ENCODE measurements at places on chromosomes 13 and 19. TPM values are rescaled to one million over a fixed set of nuclear protein-coding genes. Genes with fewer than 3 reads are reported as not detected.

GRCh38 chr13:106117035-106117434, 418.4 kb downstream of the EFNB2 start:
- DNase-seq: no peak
- no peaks in the 10 kb centered on the region for H3K27me3 ChIP-seq
- H3K27ac ChIP-seq: no peak overlapping the region
- no peaks in the 10 kb centered on the region for H3K36me3 ChIP-seq
- no peaks in the 10 kb centered on the region for H3K4me1 ChIP-seq

- peaks cover 6% of the 10 kb centered on the region for H3K4me1 ChIP-seq
- H3K27me3 ChIP-seq: peaks cover 23% of the 10 kb centered on the region
- no peak for DNase-seq
- H3K36me3 ChIP-seq: no peaks in the 10 kb centered on the region
- H3K4me3 ChIP-seq: no peak overlapping the region
- H3K27ac ChIP-seq: no peak overlapping the region
Measured at GRCh38 chr13:25291691-25292090, 4.4 kb upstream of the MTMR6 start.

- no peaks in the 10 kb centered on the region for H3K27me3 ChIP-seq
- H3K27ac ChIP-seq: peak overlapping the region; percentile 51
- H3K4me3 ChIP-seq: peak overlapping the region; percentile 86
- DNase-seq: peak; percentile 83
Measured at GRCh38 chr19:18021121-18021755, 13.3 kb downstream of the ARRDC2 start.

GRCh38 chr19:15902254-15902653, 4.4 kb upstream of the CYP4F2 start:
- peaks cover 10% of the 10 kb centered on the region for H3K4me1 ChIP-seq
- H3K27me3 ChIP-seq: peaks cover 21% of the 10 kb centered on the region
- H3K27ac ChIP-seq: no peak overlapping the region
- H3K36me3 ChIP-seq: peaks cover 1% of the 10 kb centered on the region
- no peak overlapping the region for H3K4me3 ChIP-seq

LILRB5 gene
- total RNA-seq: 0.12 TPM

- H3K4me1 ChIP-seq: no peaks in the 10 kb centered on the region
- no peak overlapping the region for H3K27ac ChIP-seq
- H3K36me3 ChIP-seq: no peaks in the 10 kb centered on the region
- no peak for DNase-seq
- H3K4me3 ChIP-seq: no peak overlapping the region
Measured at GRCh38 chr13:101474419-101474957, 22.0 kb downstream of the ITGBL1 start.

DNA sequence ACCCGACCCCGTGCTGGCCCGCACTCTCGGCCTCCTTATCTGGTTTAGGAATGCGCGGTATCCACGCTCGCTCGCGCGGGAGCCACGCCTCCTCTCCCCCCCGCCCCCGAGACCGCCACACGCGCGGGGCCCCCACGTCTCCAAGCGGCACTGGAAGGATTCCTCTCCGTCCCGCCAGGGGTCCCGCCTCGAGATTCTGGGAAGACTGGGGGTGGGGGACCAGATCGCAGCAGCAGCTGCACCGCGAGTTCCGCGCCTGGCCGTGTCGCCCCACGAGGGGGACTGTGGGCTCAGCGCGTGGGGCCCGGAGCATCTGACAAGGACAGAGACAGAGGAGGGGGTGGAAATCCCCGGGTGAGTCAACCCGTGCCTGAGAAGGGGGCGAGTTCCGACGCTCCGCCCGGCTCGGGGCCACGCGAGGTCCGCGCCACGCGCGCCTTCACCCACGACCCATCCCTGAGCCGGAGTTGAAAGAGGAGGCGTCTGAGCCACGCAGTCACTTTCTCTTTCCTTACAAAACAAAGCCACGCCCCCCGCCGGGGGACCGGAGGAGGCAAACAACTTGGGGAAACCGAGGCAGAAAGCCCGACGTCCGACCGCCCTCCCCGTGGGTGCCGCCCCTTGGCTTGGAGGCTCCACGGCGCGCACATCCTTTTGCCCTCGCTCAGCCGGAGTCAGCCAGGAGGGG, 814 bp downstream of the S1PR2 start:
- no peaks in the 10 kb centered on the region for H3K36me3 ChIP-seq
- peak; percentile 69 for DNase-seq
- peak overlapping the region; percentile 42 for H3K27ac ChIP-seq
- H3K27me3 ChIP-seq: no peaks in the 10 kb centered on the region
- H3K4me1 ChIP-seq: peaks cover 21% of the 10 kb centered on the region
- peak overlapping the region; percentile 93 for H3K4me3 ChIP-seq

GRCh38 chr19:7445104-7445503, 43.7 kb downstream of the PEX11G start:
- H3K4me1 ChIP-seq: no peaks in the 10 kb centered on the region
- H3K27ac ChIP-seq: no peak overlapping the region
- no peak overlapping the region for H3K4me3 ChIP-seq

- no peak overlapping the region for H3K27ac ChIP-seq
- no peak overlapping the region for H3K4me3 ChIP-seq
- peaks cover 14% of the 10 kb centered on the region for H3K36me3 ChIP-seq
- H3K27me3 ChIP-seq: no peaks in the 10 kb centered on the region
- no peak for DNase-seq
Measured at GRCh38 chr19:46384396-46384795, 29.0 kb downstream of the CCDC8 start.

DNA sequence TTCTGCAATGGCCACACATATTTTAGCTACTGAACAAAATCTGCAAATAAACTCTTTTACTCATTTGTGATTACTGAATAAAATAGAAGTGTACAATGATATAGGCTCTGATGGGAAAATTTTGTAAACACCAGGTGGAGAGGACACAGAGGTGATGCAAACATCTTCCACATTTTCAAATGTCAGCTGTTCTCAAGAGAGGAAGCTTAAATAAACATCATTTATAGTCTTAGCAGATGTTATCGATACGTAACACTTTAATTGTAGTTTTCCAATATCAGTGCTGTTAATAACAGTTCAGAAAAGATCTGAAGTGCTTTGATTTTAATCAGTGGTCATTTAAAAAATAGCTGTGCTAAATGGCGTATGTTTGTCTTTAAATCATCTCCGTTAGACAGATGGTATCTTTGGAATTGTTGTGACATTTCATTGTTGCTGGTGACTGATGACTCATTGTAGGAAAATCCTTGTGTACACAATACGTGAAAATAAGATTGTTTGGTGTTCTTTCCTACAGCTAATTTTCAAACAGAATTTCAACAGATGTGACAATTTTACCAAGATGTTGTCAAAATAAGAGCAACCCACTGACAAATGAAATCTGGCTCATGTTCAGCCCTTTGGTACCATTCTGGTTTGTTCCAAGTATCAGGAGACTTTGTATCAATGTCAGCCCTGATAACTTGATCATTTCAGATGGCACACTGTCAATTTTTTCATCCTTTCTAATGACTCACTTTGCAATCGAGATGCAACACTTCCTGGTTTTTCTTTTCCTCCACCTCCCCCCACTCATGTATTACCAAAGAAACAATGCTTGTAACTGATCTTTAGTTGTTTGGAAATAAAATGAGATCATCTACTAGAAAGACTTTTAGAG, 516.0 kb downstream of the DCT start:
- no peak overlapping the region for H3K27ac ChIP-seq
- no peak overlapping the region for H3K4me3 ChIP-seq
- peaks cover 5% of the 10 kb centered on the region for H3K27me3 ChIP-seq
- no peaks in the 10 kb centered on the region for H3K4me1 ChIP-seq
- DNase-seq: no peak

GRCh38 chr19:45136507-45137178, 24.1 kb downstream of the NKPD1 start:
- H3K27ac ChIP-seq: no peak overlapping the region
- no peak overlapping the region for H3K4me3 ChIP-seq
- no peaks in the 10 kb centered on the region for H3K36me3 ChIP-seq
- no peaks in the 10 kb centered on the region for H3K4me1 ChIP-seq
- no peak for DNase-seq

ZNF534 gene
- not detected for total RNA-seq

GRCh38 chr19:55369653-55370304, 484 bp downstream of the IL11 start:
- peak; percentile 49 for DNase-seq
- H3K27me3 ChIP-seq: peaks cover 36% of the 10 kb centered on the region
- no peak overlapping the region for H3K27ac ChIP-seq

- H3K27me3 ChIP-seq: no peaks in the 10 kb centered on the region
- no peak for DNase-seq
- no peaks in the 10 kb centered on the region for H3K36me3 ChIP-seq
- H3K27ac ChIP-seq: no peak overlapping the region
- no peaks in the 10 kb centered on the region for H3K4me1 ChIP-seq
- no peak overlapping the region for H3K4me3 ChIP-seq
Measured at GRCh38 chr13:101868585-101869469, 416.4 kb downstream of the ITGBL1 start.

SLC27A5 gene
- 12.8 TPM for total RNA-seq

DNA sequence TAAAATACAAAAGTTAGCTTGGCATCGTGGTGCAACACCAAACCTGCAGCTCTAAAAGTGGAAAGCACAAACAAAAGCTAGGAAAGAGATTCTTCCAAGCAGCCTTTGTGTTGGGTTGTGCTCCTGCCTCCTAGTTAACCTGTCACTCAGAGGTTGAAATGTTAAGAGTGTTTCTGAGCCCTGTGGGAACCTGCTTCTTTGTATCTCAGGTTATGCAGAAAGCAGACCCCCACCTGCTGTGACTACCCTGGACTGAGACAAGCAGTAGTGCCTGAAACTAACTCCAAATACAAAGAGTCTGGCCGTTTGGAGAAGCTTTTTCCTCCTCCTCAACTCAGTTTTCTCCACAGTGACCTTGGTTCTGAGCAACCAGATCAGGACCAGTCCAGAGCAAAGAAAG, 158.4 kb upstream of the CSNK1A1L start:
- H3K4me3 ChIP-seq: no peak overlapping the region
- no peaks in the 10 kb centered on the region for H3K4me1 ChIP-seq
- DNase-seq: no peak
- H3K36me3 ChIP-seq: no peaks in the 10 kb centered on the region
- no peaks in the 10 kb centered on the region for H3K27me3 ChIP-seq

- H3K27me3 ChIP-seq: peaks cover 13% of the 10 kb centered on the region
- no peak overlapping the region for H3K4me3 ChIP-seq
- no peak overlapping the region for H3K27ac ChIP-seq
- no peaks in the 10 kb centered on the region for H3K36me3 ChIP-seq
- H3K4me1 ChIP-seq: no peaks in the 10 kb centered on the region
Measured at GRCh38 chr19:31255174-31255799, 93.9 kb downstream of the TSHZ3 start.

- no peaks in the 10 kb centered on the region for H3K36me3 ChIP-seq
- H3K4me3 ChIP-seq: no peak overlapping the region
- H3K27ac ChIP-seq: no peak overlapping the region
- DNase-seq: no peak
Measured at GRCh38 chr13:27493981-27494380, 43.6 kb upstream of the MTIF3 start.

- no peaks in the 10 kb centered on the region for H3K4me1 ChIP-seq
- no peaks in the 10 kb centered on the region for H3K36me3 ChIP-seq
- no peak overlapping the region for H3K4me3 ChIP-seq
- DNase-seq: no peak
- H3K27me3 ChIP-seq: peaks cover 19% of the 10 kb centered on the region
- H3K27ac ChIP-seq: no peak overlapping the region
Measured at GRCh38 chr13:39272994-39273393, 234.7 kb downstream of the NHLRC3 start.

DNA sequence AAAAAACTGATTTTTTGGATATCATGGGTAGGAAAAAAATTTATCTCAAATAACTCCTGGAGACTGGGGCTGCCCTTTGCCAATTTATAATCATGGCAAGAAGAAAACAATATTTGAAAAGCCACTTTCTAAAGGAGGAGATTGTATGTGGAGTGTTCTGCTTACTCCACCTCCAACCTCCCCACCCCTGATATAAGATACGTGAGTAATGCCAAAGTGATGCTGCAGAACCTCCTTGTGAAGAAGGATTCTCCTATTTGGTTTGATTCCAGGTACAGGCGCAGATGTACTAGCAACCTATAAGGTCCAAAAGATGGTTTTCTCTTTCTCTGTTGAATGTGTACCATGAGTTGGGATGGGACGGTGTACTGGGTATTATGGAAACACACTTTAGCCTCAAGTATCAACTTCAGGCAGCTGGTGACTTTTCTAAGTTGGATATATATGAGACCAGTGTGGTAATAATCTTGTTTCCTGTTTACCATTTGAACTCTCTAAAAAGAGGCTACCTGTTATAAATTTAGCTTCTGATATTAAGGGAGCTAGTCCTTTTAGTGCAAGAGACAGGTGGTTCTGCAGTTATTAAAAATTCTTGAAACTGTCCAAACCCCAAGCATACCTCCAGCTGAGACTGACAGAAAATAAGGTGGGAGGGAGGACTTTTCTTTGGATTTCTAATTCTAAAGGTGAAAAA, 724.0 kb upstream of the MIR17HG start:
- H3K27me3 ChIP-seq: no peaks in the 10 kb centered on the region
- H3K4me3 ChIP-seq: no peak overlapping the region
- no peak for DNase-seq
- no peaks in the 10 kb centered on the region for H3K4me1 ChIP-seq

GRCh38 chr19:41521931-41522555, 53.9 kb upstream of the CEACAM21 start:
- H3K4me3 ChIP-seq: peak overlapping the region; percentile 89
- peaks cover 29% of the 10 kb centered on the region for H3K4me1 ChIP-seq
- peaks cover 14% of the 10 kb centered on the region for H3K27me3 ChIP-seq
- H3K36me3 ChIP-seq: peaks cover 1% of the 10 kb centered on the region
- H3K27ac ChIP-seq: peak overlapping the region; percentile 91
- peak; percentile 64 for DNase-seq

GRCh38 chr13:51502153-51502651, 49.4 kb upstream of the INTS6 start:
- H3K27me3 ChIP-seq: peaks cover 12% of the 10 kb centered on the region
- DNase-seq: peak; percentile 44
- peak overlapping the region; percentile 11 for H3K4me3 ChIP-seq
- H3K36me3 ChIP-seq: no peaks in the 10 kb centered on the region

Data from activated T-cell treated with anti-CD3 and anti-CD28 coated beads, Interleukin-2, amount 50 U/mL, for 72 hours (primary cell).